Thyroid gland (tissue), 4 donors: ENCODE measurements at places on chromosomes 13 and 19. TPM values are rescaled to one million over a fixed set of nuclear protein-coding genes. Genes with fewer than 3 reads are reported as not detected.
A peak's percentile ranks its signal among the peaks of the same experiment; 100 is the strongest.

DNA sequence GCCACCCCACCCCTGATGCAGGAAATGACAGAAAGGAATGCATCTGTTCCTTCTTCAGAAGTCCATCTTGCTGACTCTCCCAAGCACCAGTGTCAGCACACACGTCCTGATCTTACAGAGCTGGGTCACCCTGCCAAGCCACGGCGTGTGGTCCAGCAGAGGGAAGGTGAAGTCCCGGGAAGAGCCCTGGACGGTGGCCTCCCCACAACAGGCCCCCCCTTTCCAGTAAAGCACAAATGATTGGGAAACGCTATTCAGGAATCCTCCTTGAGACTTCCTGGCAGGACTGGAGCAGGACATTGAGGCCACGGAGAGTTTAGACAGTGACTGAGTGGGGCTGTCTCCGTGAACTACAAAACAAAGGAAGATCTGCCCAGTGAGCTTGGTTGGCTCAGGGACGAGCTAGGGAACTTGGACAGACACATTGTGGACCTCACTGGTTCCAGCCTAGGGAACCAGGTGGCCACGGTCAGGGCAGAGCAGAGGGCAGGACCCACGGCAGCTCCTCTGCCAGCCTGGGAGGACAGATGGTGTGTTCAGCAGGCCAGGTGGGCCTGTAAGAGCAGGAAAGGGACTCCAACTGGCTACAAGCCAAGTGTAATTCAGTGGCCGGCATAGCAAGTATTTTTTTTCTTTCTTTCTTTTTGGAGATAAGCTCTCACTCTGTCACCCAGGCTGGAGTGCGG lies 41.7 kb downstream of the ELL start:
- DNase-seq: peak; percentile 38

DNA sequence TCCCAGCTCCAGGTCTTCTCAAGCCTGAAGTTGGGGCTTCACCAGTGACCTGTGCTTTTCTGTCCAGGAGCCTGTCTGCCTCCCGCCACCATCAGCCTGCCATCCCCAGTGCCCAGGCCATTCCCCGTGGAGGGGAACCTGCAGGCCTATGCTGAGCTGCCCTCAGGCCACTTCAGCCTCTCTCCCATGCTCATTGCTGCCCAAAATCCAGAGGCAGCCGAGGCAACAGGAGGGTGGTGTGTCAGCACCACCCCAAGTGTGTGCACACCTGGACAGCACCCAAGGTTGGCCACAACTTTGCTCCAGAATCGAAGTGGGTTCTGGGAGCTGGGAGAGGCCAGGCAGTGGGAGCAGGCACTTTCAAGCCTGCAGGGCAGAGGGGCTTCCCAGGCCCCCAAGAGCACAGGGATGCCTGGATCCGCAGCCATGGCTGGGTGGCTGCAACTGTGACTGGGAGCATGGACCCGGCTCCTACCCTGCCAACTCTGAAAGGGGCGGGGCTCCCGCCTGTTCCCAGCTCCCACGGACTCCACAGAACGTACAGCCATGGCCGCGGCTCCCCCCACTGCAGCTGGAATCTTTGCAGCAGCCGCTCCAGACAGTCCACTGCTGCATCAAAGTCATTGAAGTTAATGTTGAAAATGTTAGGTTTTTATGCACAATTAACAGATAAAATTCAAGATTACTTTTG lies 1747.0 kb downstream of the OLFM4 start:
- no peak for DNase-seq

LCP1 gene
- total RNA-seq: 9.5 TPM

KLF2 gene
- 13.9 TPM for total RNA-seq

PODNL1 gene
- 1.4 TPM for total RNA-seq

DNA sequence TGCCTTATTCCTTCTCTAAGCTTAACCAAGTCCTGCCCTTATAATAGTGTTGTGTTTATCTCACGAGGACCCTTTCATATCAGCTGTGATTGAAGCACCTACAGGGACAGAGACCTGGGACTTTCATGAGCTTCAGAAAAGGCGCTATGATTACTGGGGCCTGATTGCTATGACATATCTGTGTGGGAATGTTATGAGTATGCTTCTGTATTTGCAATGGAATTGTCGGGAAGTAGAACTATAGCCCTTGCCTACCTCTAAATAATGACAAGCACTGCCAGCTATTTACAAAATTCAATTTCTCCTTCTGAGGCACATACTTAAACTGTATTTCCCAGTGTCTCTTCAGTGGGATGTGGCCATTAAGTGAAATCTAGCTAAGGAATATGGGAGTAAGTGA lies 191.5 kb downstream of the LHFPL6 start:
- no peak for DNase-seq

DNA sequence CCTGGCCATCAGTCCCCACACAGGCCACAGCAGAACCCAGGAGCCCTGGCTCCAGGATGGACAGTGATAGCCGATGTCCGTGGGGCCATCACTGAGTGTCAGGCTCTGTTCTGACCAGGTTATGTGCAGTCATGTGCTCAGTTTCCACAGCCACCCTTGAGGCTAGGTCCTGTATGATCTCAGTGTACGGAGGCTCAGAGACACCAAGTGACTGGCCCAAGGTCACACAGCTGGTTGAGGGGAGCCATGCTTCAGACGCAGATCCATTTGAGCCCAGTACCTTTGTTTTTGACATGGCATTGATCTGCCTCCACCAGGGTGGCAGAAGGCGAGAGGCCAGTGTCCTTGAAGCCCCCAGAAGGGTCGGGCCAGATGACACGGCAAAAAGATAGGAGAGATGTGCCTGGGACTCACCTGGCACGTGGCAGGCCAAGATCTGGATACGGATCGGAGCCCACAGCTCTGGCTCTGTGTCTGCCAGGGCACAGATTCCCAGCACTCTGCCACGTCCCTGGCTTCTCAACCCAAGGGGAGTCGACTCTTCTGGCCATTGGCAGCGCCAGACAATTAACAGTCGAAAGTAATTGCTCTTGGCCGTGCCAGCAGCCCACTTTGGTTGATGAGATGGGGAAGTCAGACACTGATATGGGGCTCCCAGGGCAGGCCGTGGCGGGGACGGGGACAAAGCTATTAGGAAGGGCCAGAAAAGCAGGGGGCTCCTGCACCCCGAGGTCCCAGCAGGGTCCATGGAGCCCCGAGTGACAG lies 15.6 kb downstream of the EVI5L start:
- no peak for DNase-seq

GRCh38 chr19:48938256-48938655 lies 4.8 kb downstream of the DHDH start:
- no peak for DNase-seq

GRCh38 chr13:105184201-105184600 lies 1351.3 kb downstream of the EFNB2 start:
- DNase-seq: no peak

DNA sequence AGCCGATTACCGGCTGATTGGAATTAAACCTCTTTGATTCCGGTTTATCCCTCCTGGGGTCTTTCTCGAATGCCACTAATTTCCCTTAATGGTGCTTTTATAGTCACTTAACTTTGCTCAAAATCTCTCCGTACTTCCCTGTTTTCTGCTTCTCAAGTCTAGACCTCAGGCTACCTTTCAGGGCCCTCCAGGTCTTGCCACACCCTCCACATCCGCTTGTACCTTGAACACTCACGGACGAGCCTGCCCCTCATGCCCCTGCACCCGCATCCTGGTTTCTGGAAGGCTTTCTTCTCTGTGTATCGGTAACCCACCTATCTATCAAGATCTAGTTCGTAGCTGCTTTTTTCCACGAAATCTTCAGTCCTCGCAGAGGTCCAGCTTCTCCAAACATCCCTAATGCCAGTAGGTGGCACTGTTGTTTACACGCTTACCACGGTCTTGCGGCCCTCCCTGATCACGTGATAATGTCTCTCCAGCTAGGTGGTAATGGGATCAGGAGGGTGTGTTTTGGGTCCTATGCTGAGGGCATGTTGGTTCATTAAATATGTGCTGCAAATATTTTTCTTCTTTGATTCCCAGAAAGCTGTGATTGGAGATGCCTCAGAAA lies 13.8 kb downstream of the ATP12A start:
- peak; percentile 67 for DNase-seq

GRCh38 chr13:20782116-20782708 lies 8.5 kb upstream of the EEF1AKMT1 start:
- no peak for DNase-seq

HAUS8 gene
- total RNA-seq: 6.7 TPM

WTIP gene
- total RNA-seq: 22.1 TPM

MEDAG gene
- total RNA-seq: 15.2 TPM

DNA sequence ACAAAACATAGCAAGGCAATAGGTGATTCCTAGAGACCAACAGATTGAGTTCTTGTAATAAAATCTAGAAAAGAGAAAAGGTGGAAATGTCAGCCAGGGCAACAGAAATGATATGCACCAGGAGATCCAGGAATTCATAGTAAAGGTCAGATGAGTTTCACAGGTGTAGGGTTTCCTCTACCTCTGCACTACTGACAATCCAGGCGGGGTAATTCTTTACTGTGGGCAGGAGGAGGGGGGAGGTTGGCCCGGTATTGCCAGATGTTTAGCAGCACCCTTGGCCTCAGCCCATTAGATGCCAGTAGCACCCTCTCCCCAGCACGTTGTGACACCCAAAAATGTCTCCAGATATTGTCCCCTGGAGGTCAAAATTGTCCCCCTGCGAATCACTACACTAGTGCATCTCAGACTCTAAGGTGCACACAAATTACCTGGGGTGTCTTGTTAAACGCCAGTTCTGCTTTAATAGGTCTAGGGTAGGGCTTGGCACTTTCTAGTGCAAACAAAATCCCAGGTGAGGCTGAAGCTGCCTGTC lies 3.5 kb upstream of the UBAC2 start:
- no peak for DNase-seq

- DNase-seq: no peak
Observed at GRCh38 chr13:113749967-113750366, 9.1 kb upstream of the TMEM255B start.

GRCh38 chr13:47215736-47216135 lies 318.9 kb upstream of the HTR2A start:
- no peak for DNase-seq

GRCh38 chr13:19158526-19159174 lies 23.0 kb downstream of the TUBA3C start:
- DNase-seq: no peak

SARS2 gene
- 26.6 TPM for total RNA-seq

DNA sequence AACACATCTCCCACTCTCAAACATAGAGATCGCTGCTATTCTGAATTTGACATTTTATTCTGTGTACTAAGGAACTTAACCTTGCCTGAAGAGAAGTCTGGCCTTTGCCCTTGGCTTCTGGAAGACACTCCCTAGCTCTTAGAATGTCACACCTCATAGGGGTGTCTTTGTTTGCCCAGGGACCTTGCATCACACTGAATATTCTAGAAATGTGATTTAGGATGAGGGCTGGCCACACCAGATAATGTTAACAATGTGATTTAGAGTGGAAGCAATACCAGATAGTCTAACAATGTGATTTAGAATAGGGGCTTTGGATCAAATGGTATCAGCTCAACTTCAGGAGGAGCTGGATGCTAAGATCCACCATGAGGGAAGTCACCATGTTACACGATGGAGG lies 6.6 kb downstream of the SIGLECL1 start:
- DNase-seq: no peak

CYP2A6 gene
- not detected for total RNA-seq

METTL21C gene
- not detected for total RNA-seq

CASP14 gene
- total RNA-seq: not detected

FFAR3 gene
- 0.45 TPM for total RNA-seq

DNA sequence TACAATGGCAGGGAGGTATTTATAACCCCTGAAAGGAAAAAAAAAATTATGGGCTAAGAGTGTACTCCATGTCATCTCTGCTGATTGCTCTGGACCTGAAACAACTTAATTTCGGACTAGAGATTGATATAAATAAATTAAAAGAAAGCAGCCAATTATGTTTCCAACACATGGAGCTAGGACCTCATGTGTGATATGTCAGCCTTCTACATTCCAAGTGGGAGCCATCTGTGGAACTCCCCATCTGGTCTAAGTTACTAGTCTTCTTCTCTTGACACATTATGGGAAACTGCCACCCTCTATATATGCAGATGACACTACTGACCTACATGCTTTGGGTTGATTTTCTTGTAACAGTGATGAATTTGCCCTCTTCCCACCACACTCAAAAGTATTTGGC lies 86.1 kb downstream of the FLT1 start:
- no peak for DNase-seq

DNA sequence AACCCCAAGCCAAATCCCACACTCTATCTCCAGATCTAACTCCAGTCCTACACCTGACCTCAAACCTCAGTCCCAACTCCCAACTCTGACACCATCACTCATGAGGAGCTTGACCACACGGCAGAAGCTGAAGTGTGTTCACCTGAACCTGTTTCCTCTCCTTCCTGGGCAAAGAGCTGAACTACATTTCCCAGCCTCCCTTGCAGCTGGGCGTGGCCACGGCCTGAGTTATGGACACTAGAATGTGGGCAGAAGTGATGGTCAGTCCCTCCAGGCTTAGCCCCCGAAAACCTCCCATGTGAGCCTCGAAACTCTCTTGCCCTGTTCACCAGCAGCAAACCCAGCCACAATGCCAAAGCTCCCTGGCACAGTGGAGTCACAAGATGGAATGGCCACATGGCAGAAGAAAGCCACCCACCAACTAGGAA lies 19.5 kb upstream of the MEIS3 start:
- DNase-seq: peak; percentile 10

MATK gene
- total RNA-seq: 0.93 TPM

- DNase-seq: peak; percentile 91
Observed at GRCh38 chr19:44207126-44207803, 5.1 kb upstream of the ZNF227 start.

DNA sequence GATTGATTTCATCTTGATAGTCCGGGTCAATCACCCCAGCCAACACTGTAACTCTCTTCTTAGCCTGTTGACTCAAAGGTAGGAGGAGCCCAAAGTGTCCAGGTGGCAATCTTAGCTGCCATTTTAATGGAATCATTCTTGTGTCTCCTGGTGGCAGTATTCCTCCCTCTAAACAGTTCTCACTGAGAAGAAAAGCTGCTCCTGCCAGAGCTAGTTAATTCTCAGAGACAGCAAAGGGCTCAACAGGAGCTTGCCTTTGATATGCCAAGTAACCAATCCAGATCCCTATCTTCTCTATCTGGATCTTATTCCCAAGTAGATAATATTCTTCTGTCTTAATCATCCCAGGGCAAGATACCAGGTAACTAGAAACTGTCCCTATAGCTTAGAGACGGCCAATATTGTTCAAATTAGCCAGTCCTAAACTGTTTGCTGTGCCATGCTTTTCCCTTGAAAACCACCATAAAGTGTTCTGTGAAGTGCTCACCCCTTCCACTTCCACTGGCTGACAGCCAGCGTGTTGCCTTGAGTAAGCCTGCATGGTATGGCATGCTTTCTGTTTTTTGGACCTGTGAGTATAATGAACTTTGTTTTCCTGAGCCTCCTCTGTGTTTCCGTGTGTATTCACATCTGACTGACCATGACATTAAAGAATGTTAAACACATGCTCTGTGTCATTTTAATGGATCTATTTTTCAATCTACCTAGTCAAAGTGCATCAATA lies 463.7 kb upstream of the SLITRK5 start:
- peak; percentile 13 for DNase-seq

DNA sequence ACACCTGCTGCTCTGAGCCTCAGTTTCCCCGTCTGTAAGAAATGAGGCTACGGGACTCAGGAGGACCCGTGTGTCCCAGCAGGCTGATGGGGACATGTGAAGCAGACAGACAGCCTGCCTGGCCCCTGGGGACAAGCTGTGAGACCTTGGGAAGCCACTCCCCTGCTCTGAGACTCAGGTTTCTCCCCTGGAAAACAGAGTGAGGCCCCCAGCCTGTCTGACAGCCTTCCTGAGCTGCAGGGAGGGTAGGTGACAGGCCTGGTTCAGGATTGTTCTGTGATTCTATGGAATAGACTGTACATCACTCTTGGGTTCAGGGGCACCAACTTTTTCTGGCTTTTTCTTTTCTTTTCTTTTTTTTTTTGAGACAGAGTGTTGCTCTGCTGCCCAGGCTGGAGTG lies 2.9 kb upstream of the NTF4 start:
- no peak for DNase-seq

ZNF414 gene
- 43.7 TPM for total RNA-seq

- DNase-seq: no peak
Observed at GRCh38 chr13:23655321-23655720, 85.1 kb downstream of the TNFRSF19 start.
